ENCODE measurements at places on chromosomes 3 and 15.

DNA sequence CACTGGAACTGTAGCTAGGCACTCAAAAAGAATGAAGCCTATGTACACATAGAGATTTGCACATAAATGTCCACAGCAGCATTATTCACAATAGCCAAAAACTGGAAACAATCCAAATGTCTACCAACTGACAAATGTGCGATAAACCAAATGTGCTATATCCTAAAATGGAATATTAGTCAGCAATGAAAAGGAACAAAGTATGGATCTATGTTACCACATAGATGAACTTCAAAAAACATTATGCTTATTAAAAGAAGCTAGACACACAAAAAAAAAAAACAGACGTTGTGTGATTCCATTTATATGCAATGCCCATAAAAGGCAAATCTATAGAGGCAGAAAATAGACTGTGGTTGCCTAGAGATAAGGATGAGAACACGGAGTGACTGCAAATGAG, 39.7 kb downstream of the SRGAP3 start:
- no peak for DNase-seq

- no peak for DNase-seq
These were observed 77.8 kb downstream of the MESD start for GRCh38 chr15:80911821-80912220.

DNA sequence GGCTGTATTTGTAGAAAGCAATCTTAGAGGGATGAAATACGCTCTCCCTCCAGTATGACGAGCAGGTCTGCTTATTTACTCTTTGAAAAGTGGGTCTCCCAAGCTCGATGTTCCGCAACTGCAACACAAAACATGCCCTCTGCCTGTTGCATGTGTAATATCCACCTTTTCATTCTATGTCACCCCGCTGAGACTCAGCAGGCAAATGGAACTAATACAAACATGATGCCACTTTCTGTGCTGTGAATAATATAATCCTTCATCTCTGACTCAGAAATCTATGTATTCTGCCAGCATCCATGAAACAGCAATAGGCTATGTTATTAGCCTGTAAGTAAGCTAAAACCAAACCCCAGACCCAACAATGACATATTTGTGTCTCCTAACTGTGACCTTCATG, 200.8 kb upstream of the TMCO5A start:
- DNase-seq = no peak

DNA sequence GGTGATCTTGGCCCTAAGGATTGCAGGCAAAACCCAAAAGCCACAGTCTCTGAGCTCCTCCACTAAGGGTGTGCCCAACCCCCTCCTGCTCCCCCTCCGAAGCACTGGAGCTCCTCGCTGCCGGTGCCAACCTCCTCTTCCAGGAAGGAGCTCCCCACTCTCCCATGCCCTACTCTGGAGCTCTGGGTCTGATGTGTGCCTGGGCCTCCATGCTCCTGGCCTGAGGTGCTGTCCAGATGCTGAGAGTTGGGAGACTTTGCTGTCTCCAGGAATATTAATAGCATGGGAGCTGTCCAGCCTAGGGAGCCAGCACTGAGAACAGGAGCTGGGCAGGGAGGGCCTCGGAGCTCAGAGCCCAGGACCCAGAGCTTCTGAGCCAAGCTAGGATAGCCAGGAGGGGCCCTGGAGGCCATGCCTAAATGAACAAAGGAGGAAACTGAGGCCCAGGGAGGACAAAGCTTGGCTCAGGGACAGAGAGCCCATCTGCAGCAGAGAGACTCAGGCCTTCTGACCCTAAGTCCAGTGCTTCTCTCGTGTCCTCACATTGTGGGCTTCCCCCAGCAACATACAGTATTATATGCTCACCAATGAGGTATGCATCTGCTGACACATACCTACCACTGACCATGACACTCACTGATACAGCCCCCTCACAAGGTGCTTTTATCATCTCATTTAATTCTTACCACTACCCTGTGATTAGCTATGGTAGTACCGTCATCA, 36.9 kb upstream of the HERC1 start:
- no peak for DNase-seq

DNA sequence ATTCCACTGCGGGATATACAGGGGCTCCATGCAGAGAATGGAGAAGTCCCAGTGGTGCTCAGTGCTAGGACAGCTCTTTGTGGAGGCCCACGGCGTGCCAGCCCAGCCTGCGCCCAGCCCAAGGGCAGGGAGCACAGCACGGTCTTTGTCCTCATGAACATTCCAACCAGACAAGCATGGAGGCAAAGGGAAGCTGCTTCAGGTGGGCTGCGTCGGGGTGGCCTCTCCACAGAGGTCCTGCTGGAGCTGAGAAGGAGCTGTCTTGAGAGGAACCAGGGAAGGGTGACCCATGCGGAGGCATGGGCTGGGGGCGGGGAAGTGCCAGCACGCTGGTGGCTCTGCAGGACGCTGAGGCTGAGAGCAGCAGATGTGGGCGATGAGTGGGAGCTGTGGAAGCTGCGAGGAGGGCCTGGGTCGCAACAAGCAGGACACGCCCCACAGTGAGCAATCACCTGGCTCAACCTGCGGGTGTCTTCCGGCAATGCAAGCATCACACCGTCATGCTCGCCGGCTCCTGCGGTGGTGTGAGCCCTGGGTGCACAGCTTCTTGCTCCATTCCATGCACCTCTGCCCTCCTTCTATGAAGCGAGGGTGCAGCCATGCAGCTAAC, 14.0 kb upstream of the KLF15 start:
- DNase-seq = no peak

Measured in NAMALWA (cell line).